ENCODE measurements at places on chromosomes 11 and 22.
A peak's percentile ranks its signal among the peaks of the same experiment; 100 is the strongest.

DNA sequence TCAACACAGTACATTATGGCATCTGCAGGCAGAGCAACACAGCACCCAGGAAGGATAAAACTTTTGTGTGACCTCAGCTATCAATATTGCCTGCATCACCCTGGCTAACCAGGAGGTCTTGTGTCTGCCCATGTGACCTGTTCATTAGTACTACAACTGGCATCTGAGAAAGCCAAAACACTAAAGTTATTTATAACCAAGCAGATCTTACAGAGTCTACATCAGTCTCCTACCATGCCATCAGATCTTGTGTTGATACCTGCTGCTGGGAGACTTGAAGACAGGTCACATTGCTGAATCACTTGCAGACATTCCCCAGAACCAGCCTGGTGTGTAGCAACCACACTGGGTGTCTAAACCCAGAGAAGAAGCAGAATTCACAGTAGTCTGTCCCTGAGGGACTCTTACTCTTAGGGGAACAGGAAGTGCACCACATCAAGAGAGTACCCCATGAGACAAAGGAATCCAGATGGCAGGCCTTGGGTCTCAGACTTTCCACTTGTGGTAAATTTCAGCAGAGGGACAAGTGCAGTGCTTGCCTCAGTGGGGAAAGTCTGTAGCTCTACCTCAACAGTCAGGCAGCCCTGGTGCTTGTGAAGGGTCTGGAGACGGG, 7.0 kb downstream of the OR9G1 start:
- no peak for DNase-seq

GRCh38 chr22:40436505-40437431, 66.4 kb downstream of the SGSM3 start:
- DNase-seq: peak; percentile 58

- DNase-seq: no peak
Measured at GRCh38 chr22:46370584-46371291, 35.2 kb downstream of the TRMU start.

DNA sequence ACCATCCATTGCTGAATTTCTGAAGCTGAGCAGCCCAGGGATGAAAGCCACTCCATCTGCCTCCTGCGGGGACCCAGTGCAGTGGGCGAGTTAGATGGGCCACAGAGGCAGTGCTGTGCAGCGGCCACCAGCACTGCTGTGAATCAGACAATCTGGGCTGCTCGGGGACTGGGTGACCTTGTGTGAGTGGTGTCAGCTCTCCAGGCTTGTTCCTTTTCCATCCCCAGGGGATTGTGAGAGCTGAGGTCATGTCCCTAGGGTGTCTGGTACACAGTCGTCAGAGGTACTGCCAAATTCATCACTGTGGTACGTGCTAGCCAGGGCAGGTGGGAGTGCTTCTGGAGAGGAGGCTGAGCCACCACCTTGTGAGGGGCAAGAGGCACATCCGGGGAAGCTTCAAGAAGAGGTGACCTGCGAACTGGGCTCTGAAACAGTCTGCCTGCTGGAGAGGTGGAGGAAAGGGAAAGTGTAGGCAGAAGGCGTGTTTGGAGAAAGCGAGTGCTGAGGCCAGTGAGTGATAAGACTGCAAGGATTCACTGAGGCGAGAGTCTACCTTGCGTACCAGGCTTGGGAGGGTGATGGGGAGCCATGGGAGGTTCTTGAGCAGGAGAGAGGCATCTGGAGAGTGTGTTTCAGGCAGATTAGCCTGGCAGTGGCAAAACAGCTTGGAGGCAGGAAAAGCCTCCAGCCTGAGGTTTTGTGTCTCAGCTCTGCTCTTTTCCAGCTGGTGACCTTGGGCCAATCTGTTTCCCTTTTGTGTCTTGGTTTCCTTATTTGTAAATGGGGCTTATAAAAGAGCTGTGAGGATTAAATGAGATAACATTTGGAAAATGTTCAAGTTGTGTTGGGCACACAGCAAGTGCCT, 22.7 kb downstream of the CACNA1I start:
- peak; percentile 65 for DNase-seq

- DNase-seq: no peak
Measured at GRCh38 chr11:113339929-113340589, 25.7 kb downstream of the TTC12 start.

GRCh38 chr22:42560781-42561180, 7.0 kb downstream of the SERHL2 start:
- peak; percentile 32 for DNase-seq

DNA sequence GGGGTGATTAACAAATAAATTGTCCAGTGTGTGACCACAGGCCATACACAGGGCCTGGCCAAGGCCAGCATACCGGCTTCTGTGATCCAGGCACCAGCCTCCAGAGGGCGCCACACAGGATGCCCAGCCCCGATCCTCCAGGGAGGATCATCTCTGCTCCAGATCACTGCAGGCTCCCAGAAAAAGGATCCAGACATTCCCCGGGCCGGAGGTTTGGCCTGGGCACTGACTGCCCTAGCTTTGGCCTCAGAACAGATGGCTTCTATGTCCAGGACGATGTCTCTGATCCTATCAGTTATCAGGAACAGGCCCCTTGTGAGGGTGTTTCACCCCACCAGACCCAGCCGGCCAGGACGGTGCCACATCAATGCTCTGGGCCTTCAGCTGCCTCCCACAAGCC, 74.5 kb upstream of the LMO1 start:
- DNase-seq: peak; percentile 64

GRCh38 chr11:88183233-88183632, 8.0 kb upstream of the RAB38 start:
- DNase-seq: no peak

DNA sequence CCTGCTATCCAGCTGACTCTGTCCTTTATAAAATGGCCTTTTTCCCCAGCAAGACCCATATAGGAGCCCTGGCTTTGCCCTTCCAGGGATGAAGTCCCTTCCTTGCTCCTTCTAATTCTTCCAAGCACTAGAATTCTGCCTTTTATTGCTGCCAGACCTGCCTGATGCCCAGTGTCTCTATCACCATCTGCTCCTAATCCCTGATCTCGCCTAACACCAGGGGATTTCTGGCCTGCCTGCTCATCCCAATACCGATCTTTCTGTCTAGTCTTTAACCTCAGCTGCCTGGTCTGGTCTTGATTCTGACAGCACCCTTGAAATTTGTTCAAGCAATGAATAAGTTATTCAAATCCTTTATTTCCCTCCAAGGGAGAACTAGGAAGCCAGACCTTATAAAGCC, 150.2 kb downstream of the SPON1 start:
- no peak for DNase-seq

- no peak for DNase-seq
Measured at GRCh38 chr22:26670459-26670858, 13.1 kb downstream of the MIAT start.

DNA sequence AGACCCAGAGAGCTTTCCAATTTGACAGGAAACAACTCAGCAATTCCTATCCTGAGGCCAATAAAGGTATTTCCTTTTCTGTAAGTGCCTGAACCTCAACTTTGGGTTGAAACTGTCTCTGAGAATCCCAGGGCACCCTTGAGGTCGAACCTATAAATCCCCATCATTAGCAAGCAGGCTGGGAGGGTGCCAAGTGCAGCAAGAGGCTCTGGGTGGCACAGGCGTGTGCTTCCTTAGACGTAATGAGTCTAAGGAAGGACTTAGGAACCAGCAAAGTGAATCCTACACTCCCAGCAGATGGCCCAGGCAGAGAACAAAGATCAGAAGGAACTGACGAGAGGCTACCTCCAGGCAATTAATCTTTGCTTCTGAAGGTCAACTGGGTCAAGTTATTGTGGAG, 234.3 kb upstream of the NARS2 start:
- DNase-seq: no peak

DNA sequence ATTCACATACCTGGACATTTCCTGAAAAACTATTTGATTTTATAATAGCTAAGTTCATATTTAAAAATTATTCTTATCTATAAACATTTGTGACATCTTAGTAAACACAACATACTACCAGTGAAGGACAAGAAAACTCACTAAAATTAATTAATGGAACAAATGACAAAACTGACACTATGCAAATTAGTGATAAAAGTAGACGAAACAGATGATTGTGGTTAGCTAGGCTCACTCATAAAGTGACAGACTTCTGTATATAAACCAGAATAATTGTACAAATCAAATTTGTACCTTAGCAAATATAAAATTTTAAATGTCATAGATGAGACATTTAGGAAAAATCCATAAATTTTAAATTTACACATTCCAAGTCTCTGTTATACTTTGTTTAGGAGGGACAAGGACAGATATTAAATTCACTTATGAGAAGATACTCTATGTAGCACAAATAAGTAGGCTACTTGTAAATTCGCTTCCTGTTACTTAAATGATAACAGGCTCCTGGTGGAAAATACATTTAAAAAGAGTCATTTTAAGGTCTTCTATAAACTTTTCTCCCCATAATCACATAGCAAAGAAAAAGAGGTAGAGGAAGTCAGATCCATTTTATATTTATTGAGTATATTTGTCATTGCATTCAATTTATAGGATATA, 81.2 kb downstream of the KIF18A start:
- DNase-seq: no peak

- DNase-seq: no peak
Measured at GRCh38 chr11:92790366-92790765, 179.1 kb upstream of the MTNR1B start.

- DNase-seq: no peak
Measured at GRCh38 chr22:50178471-50178864, 7.2 kb upstream of the TRABD start.

- DNase-seq: no peak
Measured at GRCh38 chr11:131693756-131694155, 323.3 kb downstream of the NTM start.

GRCh38 chr11:81494431-81494830, 1239.2 kb downstream of the FAM181B start:
- DNase-seq: no peak

DNA sequence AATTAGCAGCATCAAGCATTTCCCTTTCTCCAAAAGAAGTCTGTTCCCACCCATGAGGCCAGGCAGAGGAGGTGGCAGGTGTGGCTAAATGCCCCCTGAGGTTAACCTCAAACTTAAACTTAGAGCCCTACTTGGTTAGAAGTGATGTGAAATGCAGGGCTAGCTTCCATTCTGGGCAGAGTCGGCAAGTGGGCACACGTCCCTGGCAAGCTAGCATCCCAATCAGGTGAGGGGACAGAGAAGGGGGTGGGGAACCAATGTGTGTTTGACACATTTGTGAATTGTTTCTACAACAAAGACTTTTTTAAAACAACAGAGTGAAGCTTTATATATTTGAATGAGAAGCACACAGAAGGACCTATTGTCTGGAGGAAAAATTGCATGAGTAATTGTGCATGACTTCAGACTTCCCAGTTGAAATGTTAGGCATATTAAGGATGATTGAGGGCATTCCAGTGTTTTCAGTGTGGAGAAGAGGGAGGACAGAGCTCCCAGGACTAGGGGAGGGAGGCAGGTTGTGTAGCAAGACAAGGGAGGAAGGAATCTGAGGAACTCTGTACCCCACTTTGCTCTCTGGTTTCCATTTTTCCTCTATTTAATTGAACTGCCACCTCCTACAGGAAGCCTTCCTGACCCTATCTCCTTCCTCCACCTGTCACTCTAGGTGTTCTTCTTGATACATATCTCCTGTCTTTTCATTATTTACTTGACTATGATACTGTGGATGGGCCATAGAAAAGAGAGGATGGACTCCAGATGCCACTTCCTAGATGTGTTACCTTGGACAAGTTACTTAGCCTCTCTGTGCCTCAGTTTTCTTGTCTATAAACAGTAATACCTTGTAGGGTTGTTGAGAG, 83.3 kb upstream of the PICALM start:
- peak; percentile 72 for DNase-seq

- no peak for DNase-seq
Measured at GRCh38 chr22:43269246-43269645, 73.9 kb downstream of the SCUBE1 start.

GRCh38 chr11:119525180-119525866, 102.4 kb upstream of the THY1 start:
- DNase-seq: no peak
